ENCODE measurements at places on chromosomes 3 and 15.
A peak's percentile ranks its signal among the peaks of the same experiment; 100 is the strongest.

DNA sequence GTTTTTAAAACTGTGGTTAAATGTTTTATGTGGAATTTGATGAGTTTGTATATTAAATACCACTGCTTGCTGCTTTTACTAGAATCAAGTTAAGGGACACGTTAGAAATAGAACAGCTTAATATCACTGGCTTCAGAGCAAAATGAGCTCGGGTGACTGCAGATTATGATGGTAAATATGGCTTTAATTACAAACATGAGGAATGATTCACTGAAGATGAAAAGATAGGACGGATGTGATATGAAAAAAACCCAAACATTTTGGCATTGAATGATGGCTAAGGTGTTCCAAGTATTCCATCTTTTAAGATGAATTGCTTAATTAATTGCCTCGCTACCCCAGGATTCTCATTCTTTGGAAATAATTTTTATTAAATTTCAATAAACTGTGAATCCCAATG lies 33.7 kb downstream of the SLC24A1 start:
- no peak for DNase-seq

- no peak for DNase-seq
Observed at GRCh38 chr15:81502439-81502838, 128.4 kb upstream of the TMC3 start.

GRCh38 chr15:73394782-73395181 lies 26.0 kb upstream of the HCN4 start:
- no peak for DNase-seq

DNA sequence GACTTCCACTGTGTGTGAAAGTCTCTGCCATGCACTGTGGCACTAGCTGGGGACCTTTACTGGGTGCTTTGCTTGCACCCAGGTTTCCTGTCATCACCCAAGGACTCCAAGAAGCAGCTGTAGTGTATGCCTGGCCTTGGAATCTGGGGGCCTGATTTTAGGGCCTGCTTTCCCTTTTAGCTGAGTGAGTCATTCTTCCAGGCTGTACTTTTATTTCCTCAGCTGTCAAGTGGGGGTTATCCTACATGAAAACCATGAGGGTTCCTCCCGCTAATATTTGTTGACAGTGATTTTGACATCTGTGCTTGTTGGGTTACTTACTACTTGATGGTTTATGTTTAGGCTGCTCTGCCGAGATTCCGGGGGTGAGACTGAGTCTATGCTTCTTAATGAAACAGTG lies 18.5 kb downstream of the GORASP1 start:
- no peak for DNase-seq

GRCh38 chr3:194019398-194020165 lies 116.4 kb upstream of the HES1 start:
- DNase-seq: no peak

DNA sequence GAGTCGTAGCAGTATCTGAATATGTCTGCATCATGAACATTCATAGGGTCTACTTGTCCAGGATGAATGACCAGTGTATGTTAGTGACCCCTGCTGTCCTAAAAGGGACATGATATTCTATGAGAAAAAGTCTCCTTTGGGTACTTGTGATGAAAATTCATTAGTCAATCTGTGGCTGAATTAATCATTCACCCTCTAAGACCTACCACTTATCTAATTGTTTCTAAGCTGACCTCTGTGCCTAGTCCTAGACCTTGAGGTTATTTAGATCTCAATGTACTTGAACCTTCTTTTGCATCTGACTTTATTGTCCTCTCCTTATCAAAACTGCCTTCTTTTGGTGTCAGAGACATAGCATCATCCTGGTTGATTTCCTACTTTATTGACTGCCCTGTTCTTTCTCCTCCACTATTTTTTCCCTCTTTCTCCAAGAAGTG lies 799.3 kb downstream of the DIPK2A start:
- DNase-seq: no peak

DNA sequence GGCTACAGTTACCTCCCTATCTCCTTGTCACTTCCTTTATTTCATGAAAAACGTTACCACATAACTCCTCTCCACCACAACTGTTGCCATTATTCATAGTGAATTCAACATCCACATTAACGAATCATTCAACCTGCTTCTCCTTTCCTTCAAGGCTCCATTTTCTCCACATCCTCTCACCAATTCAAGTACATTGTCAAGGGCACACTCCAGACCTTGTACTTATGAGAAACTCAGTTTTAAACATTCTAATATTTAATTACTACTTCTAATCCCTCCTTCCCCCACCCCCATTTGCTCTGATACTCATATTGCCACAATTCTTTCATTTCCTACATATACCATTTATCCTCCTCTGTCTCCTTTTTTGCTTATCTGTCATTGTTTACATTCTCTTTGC lies 871.2 kb downstream of the TUSC7 start:
- no peak for DNase-seq

GRCh38 chr3:49649576-49649975 lies 24.6 kb upstream of the APEH start:
- no peak for DNase-seq

DNA sequence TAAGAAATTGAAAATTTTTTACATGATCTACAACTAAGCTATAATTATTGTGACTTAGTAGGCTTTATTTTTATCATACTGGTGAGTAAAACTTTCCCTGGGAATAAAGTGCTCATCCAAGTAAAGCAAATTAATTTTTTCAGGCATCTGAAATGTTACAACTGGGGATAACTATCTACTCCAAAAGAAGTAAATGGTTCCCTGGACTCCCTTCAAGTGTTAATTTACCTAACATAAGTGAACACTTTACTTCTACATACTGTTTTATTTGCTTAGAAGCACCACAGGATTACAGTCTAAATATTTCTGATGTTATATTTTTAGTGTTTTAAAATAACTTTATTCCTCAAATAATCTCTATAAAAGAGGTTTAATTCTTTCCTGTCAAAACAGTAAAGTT lies 57.8 kb downstream of the IFT57 start:
- DNase-seq: no peak

DNA sequence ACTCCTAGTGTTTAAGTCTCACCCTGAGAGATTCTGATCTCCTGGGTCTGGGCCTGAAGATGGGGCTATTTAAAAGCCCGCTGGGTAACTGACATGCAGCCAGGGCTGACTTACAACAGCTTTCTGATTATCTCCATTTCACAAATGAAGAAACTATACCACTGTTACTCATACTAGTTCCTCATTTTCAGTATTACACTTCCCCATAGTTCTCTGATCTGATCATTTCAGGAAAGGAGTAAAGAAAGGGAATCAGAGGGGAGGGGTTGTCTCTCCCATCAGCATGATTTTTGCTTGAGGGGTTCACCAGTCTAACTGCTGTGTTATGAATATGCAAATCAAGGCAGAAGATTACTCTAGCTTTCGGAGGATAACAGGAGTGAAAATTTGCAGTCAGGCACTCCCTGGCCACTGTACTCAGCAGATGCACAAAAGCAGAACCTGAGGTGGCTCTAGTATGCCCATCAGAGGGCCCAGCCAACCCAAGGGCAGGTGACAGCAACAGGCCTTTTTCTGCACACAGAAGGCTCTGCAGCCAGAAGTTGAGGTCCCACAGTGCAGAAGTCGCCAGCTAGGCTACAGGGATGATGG lies 59.4 kb downstream of the DAPK2 start:
- DNase-seq: no peak

GRCh38 chr3:188697127-188697526 lies 474.6 kb upstream of the TPRG1 start:
- DNase-seq: no peak

DNA sequence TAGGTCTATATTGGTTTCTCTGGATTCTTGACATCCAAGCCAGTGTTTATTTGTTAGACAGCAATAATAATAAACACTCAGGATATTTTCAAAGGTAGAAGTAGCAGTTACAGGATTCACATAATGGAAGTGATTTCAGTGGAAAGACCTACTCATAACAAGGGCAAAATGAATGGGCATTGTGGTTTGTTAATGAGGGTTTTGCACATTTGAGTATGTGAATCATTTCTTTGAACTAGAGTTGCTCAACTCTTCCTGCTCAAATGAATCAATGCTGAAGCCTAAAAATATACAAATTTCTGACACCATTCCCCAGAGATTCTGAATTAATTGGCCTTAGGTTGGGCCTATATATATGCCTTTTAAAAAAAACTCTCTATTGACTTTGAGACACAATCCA lies 4.1 kb upstream of the COL6A5 start:
- DNase-seq: no peak

GRCh38 chr15:48002767-48003166 lies 118.0 kb upstream of the SLC24A5 start:
- DNase-seq: no peak

DNA sequence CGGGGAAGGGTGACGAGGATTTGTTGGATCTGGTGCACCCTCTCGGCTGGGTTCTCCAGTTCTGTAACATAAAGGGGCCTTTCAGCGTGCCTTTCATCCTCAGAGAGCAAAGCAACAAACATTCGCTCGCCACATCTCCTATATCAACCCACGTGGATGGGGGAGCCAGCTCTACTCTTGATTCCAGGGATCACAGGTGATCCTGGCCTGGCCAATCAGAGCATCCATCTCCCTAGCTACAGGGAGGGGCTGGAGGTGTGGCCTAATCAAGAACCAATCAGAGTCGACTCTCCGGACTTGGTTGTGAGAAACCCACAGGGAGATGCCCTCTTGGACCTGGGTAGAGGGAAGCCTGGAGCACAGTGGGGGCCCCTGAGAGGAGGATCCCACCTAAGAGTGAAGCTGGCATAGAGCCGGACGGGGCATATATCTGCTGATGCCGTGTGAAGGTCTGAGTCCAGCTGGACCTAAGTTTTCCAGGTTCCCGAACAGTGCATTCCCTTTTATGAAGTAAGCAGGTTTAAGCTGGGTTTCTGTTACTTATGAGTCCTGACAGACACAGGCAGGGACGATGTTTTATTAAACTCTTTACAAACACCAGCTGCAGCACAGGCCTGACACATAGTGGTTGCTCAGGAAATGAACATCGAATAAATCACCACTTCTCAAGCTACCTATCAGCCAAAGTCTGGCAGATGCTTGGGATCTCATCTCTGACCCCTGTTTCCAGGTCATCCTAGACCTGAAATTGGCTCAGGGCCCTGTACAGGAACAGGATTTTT lies 50.7 kb upstream of the RAD18 start:
- DNase-seq: no peak

DNA sequence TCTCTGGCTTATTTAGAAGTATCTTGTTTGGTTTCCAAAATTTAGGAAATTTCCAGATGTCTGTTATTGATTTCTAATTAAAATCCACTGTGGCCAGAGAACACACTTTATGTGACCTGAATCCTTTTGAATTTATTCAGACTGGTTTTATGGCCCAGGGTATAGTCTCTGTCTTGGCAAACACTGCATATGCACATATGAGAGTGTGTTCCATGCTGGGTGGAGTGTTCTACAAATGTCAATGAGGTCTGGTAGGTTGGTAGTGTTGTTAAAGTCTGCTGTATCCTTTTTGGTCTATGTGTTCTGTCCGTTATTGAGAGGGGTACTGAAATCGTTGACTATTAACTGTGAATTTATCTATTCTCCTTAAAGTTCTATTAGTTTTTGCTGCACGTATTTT lies 30.2 kb downstream of the PGPEP1L start:
- DNase-seq: no peak

DNA sequence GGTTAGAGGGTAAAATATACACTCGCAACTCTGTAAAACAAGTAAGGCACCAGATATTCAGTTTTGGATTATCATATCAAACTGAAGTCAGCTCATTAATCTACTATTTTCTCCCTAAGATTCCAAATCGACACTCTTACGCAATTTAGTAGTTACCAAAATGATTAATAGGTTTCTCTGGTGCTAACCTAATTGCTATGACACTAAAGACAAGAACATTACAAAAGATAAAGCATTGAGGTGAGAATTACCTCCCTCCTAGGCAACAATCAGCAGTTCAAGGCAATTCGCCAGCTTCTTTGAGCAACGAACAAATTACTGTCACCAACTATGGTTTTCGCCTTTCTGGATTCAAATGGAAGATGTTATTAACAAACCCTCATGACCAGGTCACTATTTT lies 1305.0 kb downstream of the ROBO2 start:
- DNase-seq: no peak

- DNase-seq: no peak
Observed at GRCh38 chr3:170499562-170500156, 81.0 kb downstream of the CLDN11 start.

GRCh38 chr3:156371701-156372100 lies 183.2 kb downstream of the SSR3 start:
- no peak for DNase-seq

DNA sequence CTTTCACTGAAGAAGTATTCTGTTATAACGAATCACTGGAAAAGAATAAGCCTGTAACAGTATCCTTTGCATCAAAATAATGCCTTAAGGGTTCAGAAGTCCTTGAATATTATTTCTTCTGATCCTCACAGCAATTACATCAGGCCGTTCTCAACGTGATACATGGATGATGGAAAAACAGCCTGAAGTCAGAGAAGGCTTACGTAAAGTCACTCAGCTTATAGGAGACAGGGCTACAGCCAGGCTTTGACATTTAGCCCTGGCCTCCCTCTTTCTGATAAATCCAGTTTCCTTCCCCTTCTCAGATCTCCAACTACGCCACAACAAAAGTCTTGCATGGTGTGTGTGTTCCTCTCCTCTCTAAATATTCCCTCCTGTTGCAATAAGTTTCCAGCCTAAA lies 131.9 kb downstream of the ANO10 start:
- no peak for DNase-seq

- DNase-seq: no peak
Observed at GRCh38 chr3:125116311-125117080, 60.7 kb upstream of the HEG1 start.

DNA sequence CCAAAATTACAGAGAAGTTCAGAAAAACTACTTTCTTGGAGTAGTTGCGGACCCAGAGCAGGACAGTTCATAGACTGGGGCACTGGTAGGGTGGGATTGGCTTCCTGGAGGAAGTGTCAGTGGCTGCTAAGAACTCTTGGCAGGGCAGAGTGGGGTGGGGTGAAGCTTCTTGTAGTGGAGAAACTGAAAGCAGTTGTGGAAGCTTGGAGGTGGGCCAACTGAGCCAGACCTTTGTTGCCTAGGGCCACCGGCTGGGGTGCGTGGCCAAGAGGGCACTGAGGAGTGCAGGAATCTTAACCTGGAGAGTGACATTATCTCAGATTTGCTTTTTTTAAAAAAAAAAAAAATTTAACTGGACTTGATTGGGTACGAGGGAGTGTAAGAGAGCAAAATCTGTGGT lies 3.1 kb downstream of the KAT2B start:
- DNase-seq: peak; percentile 33

DNA sequence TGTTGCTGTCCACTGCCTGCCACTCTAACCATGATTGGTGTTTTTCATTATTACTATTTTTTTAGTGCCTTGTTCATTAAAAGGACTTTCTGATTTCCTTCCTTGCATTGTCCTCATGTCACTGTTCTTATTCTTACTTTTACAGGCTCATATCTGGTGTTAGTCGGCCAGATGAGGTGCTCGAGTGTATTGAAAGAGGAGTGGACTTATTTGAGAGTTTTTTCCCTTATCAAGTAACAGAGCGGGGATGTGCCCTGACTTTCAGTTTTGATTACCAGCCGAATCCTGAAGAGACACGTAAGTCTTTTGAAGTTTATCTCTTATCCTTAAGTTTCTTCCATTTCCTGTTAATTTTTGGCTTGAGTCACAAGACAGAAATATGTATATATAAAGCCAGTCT lies 23.2 kb downstream of the QTRT2 start:
- DNase-seq: no peak

- DNase-seq: no peak
Observed at GRCh38 chr3:28677581-28677980, 329.0 kb upstream of the AZI2 start.

- no peak for DNase-seq
Observed at GRCh38 chr3:87167628-87168456, 59.3 kb upstream of the CHMP2B start.

Data from activated T-cell treated with anti-CD3 and anti-CD28 coated beads for 1 hour (primary cell).